NCI-H446 (cell line): ENCODE measurements at places on chromosomes 2 and 18.

GRCh38 chr18:59612381-59612780 lies 84.8 kb downstream of the CCBE1 start:
- DNase-seq: no peak

DNA sequence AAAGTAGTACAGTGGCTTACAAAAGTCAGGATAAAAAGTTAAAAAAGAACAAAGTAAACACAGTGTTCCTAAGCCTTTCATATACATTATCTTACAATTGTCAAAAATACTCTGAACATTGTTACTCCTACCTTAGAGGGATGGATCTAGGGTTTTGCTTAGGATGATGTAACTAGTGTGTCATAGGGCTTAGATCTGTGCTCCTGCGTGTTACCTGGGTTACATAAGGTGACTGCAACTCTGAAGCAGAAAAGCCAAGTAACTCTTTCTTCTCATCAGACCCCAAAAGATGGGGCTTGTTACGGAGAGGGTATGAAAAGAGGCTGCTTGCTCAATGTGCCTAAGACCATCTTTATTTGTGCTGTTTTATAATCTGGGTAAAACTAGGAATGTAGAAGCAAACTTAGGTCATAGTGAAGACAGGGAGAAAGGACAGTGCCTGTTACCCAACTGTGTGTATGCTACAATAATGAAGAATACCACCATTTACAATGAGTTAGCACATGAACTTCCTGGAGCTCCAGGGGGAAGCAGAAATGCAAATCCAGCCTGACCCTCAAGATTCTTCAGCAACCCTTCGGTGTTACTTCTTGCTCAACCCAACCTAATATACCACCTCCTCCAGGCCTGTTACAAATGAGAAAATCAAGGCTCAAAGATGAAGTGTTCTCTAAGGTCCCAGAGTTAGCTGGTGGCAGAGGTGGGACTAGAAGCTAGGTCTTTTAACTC lies 42.0 kb upstream of the STK17B start:
- DNase-seq: no peak

DNA sequence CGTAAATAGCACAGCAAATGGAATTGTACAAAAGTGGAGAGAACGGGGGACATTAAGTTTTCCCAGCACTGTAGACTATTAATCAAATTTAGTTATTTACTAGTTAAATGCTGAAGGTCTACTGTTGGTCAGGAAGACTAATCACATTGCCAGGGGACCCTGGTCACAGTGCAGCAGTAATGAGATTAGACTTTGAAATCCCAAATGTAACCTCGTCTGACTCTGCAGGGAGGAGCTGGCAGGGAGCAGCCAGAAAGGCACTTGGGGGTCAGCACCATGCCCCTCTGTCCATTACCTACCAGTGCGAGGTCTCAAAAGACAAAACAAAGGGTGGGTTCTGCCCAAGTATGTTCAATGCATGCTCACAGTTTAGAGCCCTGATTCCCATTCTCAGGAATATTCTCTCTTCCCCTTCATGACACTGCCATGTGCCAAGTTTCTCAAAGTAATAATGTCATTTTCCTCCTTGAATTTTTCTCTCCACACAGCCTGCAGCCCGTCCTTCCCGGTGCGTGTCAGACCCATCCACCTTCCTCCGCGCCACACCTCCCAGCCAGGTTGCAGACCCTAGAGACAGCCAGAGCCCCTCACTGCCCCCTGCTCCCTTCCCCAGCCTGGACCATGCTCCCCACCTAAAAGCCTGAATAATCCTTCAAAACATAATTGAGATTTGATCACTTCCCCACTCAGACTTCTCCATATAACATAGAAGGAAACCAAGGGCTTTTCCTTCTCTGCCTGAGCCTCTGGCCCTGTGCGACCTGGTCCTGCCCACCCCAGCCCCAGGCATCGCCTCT lies 52.5 kb downstream of the TMEM18 start:
- DNase-seq: no peak

DNA sequence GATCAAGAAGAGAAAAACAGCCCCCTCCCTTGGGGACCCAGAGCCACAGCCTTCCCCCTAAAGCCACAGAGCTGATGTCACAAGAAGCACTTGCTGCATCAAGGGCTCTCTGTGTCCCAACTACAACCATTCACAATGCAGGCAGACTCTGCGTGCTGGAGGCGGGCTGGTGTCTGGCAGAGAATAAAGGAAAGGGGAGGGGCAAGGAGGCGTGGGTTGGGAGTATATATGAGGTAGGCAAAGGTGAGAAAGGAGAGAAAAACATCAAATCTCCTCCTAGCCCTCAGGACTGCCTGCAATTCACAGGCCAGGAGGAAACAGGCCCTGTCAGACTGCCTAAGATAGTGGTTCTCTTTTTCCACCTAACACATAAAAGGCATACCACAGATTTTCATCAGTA lies 48.8 kb upstream of the IHH start:
- DNase-seq: no peak

- DNase-seq: no peak
Observed at GRCh38 chr2:214226061-214226460, 184.8 kb upstream of the VWC2L start.

DNA sequence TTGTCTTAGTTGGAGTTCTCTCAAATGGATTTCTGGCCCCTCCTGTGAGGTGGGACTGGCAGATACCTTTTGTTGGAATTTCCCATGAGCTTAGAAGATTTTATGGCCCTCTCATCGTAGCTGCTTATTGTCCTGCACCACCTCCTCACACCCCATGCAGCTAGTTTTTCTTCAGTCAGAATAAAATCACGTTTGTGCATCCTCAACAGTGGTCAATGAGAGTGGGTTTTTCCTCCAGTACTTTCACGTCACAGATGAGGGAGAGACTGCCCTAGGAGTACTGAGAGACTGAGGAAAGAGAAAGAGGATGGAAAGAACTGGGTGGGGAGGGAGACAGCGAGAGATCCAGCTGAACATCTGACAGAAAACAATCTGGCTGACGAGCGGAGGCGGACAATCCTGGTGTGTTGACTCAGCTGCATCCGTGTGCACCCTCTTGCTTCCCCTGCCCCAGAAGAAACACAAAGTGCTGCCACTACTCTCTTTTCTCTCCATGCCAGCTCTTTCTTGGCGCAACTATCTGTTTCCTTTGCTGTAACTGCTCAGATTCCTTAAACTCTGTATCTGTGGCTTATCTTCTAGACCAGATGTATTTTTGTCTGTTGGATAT lies 7.4 kb downstream of the RAPGEF4 start:
- DNase-seq: no peak

DNA sequence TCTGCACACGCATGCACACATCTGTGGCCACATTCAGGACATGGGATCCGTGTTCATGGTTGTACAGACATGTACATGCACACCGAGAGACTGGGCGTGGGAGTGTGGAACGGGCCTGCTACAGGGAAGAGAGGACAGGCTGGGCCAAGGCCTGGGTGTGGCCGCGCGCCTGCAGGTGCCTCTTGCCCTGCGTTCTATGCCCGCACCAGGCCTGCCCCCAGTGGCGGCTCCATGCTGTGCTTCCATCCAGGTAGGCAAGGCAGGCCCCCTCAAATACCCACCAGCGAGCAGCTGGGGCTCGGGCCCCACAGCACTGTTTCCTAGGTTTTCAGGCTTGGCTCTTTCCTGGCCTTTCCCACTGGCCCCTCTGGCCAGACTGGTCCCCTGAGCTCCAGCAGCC lies 15.5 kb upstream of the PTMA start:
- no peak for DNase-seq

- no peak for DNase-seq
Observed at GRCh38 chr18:22021701-22022100, 147.7 kb upstream of the GATA6 start.

- DNase-seq: no peak
Observed at GRCh38 chr2:31205186-31205585, 12.1 kb downstream of the CAPN14 start.

DNA sequence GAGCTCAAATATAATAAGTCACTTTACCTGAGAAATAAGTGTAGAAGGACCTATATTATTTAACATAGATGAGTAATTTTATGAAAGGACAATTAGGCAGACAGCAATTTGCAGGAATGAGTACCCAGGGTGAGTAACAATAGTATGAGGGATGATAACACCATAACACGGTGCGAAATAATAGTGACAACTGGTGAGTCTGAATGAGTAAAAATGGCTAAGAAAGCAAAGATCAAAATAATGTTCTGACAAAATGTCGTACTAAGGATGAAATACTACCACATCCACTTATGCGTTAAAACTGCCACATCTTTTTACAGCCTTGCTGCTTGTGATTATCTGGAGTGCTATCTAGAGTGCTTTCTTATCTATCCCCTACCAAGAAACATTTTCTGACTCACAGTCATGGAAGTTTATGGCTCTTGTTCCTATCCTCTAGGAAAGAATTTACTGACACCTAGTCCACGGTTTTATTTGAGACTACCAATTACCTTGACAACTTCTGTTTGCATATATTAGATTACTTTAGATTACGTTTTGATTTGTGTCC lies 929.7 kb downstream of the LRP1B start:
- DNase-seq: no peak

DNA sequence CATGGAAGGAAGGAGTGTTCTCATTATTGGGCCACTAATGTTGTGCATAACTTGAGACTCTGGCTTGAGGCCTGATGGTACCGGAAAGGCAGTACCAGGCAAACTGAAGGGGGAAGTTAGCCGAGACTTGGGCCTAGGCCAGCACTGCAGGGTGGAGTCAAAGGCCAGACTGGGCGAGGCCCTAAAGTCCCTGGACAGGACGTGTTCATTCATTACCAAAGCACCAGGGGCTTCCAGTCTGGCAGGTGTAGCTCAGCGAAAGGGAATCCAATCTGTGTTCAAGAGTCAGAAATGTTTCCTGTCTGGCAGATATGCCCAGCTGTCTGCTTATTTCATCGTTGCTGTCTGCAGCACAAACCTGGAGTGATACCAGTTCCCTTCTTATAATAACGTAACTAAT lies 4.7 kb upstream of the ITSN2 start:
- no peak for DNase-seq

GRCh38 chr2:75458201-75458600 lies 102.5 kb downstream of the EVA1A start:
- no peak for DNase-seq

DNA sequence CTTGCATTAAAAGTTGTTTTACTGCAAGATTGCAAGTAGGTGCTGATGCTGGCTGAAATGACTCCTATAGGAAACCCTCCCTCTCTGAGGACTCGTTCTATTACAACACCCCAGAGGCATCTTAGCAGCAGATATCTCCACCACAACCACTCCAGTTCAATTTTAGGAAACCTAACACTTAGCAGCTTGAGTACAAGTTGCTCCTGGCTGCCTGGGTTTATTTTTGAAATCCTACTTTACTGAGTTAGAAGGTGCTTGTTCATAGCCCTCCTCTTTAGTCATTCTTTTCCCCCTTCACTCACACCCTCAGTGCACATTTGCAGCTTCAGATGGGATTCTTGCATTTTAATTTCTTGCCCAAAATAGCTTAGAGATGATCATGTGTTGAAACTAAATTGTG lies 111.5 kb downstream of the MTCL1 start:
- DNase-seq: no peak

DNA sequence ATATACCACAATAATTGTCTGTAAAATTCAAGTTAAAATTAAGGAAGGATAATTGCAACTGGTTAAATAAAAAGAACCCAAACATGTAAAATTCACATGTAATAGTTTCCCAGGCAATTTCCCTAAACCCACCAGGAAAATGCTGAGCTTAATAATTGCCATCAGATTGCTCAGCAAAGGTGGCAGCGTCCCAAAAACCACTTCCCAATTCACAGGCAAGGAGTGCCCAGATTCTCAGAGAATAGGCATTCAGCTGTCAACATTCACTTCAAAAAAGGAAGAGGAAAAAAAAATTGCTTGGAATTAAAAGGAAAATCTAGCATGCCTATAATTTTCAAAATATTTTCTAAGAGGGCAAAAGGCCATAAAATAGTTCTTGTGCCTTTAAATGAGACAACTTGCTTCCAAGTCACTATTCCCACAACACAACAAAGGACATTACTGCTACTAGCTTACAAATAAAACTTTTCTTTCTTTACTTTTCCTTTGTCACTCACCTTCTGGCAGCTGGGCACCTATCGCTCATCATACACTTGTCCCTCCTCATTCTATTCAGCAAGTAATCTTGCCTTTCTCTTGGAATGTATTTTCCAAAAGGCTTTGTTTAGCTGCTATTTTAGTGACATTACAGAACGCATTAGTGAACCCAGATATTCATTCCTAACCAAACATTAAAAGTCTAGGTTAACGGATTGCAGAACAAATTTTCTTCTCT lies 15.2 kb downstream of the SRBD1 start:
- DNase-seq: no peak

- DNase-seq: no peak
Observed at GRCh38 chr2:240391111-240392051, 44.1 kb upstream of the GPC1 start.

- no peak for DNase-seq
Observed at GRCh38 chr2:42908518-42909200, 116.3 kb upstream of the HAAO start.

GRCh38 chr2:189024901-189025618 lies 50.9 kb downstream of the COL3A1 start:
- DNase-seq: peak; percentile 12

- DNase-seq: peak; percentile 73
Observed at GRCh38 chr2:26922405-26923188, 47.8 kb upstream of the MAPRE3 start.

DNA sequence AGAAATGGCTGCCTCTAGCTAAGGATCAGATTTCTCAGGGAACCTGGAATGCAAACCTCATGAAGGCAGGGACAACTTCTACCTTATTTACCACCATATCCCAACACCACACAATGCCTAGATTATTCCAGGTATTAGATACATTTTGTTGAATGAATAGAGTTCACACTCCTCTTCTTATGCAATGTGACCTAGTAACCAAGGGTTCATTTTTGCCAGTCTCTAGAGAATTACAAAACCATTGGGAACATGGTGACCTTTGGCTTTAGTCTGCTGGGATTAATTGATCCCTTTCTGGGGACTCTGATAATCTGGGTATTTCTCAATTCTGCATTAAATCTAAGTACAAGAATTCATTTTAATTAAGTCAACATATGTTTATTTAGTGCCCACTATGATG lies 35.2 kb upstream of the SERTAD2 start:
- DNase-seq: no peak

GRCh38 chr18:26536032-26536431 lies 12.3 kb downstream of the KCTD1 start:
- no peak for DNase-seq
